ENCODE measurements at places on chromosomes 16 and 17.

GRCh38 chr17:70123193-70123592 is 46.1 kb upstream of the KCNJ2 start:
- no peak overlapping the region for H3K4me3 ChIP-seq
- no peak overlapping the region for H3K27ac ChIP-seq
- H3K4me1 ChIP-seq, result no peaks in the 10 kb centered on the region
- H3K27me3 ChIP-seq, result no peaks in the 10 kb centered on the region

DNA sequence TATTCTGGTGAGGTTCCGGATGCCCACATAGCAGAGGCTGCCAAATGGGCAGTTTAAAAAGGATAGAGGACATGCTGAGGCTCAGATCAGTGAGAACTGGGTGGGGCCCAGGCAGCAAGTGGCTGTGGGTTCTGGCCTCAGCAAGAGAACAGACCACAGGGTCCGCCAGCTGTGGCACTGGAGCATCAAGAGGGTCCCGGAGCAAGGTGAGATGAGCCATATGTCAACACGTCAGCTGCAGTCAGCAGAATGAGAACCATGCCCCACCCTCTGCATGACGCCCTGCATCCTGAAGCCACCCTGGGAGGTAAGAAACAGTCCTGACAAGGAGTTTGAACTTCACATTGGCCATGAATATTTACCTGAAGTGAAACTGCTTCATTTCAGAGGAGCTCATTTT is 20.1 kb upstream of the CCL5 start:
- peaks cover 2% of the 10 kb centered on the region for H3K4me1 ChIP-seq
- H3K27ac ChIP-seq, result no peak overlapping the region
- no peaks in the 10 kb centered on the region for H3K36me3 ChIP-seq
- DNase-seq, result no peak
- no peak overlapping the region for H3K4me3 ChIP-seq
- H3K27me3 ChIP-seq, result no peaks in the 10 kb centered on the region

GRCh38 chr16:85262558-85263238 is 150.4 kb upstream of the CIBAR2 start:
- no peak overlapping the region for H3K4me3 ChIP-seq
- no peaks in the 10 kb centered on the region for H3K27me3 ChIP-seq
- H3K27ac ChIP-seq, result no peak overlapping the region
- no peaks in the 10 kb centered on the region for H3K36me3 ChIP-seq

DNA sequence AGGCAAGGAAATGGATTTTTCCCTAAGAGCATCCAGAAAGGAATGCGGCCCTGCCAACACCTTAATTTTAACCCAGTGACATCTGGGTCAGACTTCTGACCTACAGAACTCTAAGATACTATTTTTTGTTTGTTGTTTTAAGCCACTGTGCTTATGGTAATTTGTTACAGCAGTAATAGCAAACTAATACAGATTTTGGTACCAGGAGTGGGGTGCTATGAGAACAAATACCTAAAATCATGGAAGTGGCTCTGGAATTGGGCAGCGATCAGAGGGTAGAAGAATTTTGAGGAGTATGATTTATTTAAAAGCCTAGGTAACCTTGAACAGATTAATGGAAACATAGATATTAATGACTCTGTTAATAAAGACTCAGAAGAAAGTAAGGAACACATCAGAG is 208.2 kb downstream of the ZNF423 start:
- no peaks in the 10 kb centered on the region for H3K36me3 ChIP-seq
- H3K4me3 ChIP-seq, result no peak overlapping the region
- H3K27me3 ChIP-seq, result no peaks in the 10 kb centered on the region
- DNase-seq, result no peak
- no peak overlapping the region for H3K27ac ChIP-seq
- H3K4me1 ChIP-seq, result peaks cover 10% of the 10 kb centered on the region

- H3K4me3 ChIP-seq, result no peak overlapping the region
- peaks cover 4% of the 10 kb centered on the region for H3K4me1 ChIP-seq
- H3K27ac ChIP-seq, result no peak overlapping the region
- DNase-seq, result no peak
These were observed 14.7 kb downstream of the GSPT1 start for GRCh38 chr16:11901091-11901490.
